ENCODE measurements at places on chromosomes 3 and 15. TPM values are rescaled to one million over a fixed set of nuclear protein-coding genes. Genes with fewer than 3 reads are reported as not detected.

Gene NOX5
- not detected for total RNA-seq

Gene TMEM266
- 6.2 TPM for total RNA-seq

- no peak for DNase-seq
These were observed 213.8 kb downstream of the NR2F2 start for GRCh38 chr15:96544162-96544756.

DNA sequence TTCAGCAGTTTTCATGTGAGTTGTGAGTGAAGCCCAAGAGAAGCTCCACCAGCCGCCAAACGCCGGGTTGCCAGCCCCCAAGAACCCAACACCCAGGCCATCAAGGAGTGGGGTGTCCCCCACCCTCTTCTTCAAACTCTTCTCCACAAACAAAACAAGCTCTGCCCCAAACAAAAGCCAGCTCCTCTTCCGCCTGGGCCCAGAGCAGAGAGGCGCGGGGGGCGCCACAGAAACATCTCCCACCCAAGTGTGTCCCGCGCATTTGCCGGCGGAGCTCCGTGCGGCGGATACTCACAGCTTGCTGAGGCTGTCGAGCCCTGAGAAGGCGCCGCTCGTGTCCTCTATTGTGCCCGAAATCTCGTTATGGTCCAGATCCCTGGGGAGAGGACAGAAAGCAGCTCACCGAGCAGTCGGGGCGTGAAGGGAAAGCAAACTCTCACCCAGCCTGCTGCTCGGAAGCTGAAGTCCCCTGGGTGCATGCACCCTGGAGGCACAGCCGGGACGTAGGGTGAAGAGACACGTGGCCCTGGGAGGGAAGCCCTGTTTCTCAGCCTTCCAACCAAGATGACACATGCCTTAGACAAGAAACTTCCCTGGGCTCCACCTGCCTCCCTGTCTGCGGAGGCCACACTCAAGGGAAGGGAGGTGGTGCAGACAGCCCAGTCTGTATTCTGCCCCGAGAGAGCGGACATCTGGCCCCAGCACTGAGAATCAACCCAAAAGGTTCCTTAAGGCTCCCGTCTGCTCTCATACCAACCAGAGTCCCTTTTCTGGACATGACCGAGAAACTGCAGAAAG, 95.7 kb downstream of the LRIG1 start:
- no peak for DNase-seq

Gene CLSTN2
- total RNA-seq: 0.32 TPM

DNA sequence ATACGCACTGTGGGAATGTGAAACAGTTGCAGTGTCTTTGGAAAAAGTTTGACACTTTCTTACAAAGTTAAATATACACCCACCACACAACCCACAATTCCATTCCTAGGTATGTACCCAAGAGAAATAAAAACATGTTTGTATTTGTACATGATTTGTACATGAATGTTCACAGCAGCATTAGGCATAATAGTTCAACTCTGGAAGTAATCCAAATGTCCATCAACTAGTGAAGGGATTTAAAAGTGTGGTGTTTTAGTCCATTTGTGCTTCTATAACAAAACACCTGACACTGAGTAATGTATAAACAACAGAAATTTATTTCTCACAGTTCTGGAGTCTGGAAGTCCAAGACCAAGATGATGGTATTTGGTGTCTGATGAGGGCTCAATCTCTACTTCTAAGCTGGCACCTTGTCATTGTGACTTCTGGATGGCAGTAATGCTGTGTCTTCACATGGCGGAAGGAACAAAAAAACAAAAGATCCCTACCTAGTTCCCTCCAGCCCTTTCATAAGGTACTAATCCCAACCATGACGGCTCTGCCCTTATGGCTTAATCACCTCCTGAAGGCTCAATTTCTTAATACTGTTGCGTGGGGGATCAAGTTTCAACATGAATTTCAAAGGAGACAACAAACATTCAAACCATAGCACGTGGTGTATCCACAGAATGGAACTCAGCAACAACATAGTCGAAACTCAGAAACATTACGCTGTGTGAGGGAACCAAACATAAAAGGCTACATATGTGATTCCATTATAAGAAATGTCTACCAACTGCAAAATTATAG, 120.5 kb downstream of the AQP9 start:
- no peak for DNase-seq

DNA sequence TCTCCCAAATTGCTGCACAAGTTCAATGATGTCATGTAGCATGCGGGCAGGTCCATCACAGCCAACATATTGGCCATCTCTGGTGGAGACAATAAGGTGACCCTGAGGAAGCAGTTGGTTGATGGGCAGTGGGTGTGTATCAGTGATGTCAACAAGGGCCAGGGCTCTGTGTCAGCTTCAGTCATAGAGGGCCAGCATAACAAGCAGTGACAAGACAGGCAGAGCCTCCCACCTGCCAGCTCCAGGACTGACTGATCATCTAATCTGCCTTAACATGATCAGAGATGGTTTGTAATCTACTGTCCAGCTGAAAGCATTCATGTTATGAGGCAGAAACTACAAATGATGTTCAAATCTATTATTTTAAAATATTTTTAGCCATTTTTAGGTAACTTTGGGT, 62.3 kb downstream of the GLB1 start:
- no peak for DNase-seq

- no peak for DNase-seq
These were observed 168.5 kb downstream of the MECOM start for GRCh38 chr3:169494982-169495381.

DNA sequence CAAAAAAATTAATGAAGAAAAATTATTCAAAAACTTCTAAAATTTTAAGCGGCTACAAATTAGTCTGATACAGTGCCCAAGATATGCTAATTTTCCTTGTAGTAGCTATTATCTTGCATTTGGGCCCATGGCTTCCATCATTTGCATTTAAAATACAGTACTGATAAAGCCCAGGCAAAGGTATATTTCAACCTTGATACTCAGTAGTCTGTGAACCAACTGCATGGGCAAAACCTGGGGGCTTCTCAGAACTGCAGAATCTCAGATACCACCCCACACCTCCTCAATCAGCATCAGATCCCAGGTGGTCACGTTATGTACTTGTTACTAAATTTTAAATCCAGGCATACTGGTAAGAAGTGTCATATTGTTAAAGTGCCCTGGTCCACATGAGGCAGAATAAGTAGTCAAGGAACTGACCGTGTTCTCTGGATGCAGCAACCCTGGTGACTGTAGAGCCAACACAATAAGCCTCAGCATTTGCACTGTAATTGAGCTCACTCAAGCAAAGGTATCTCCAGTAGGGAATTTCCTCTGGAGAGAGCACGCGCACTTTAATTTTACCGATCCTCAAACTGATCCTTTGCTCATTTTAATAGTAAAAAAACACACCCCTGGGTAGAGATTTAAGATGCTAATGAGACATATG, 31.9 kb downstream of the ZNF385D start:
- DNase-seq: no peak

GRCh38 chr3:172341482-172342059, 106.7 kb downstream of the GHSR start:
- DNase-seq: no peak

DNA sequence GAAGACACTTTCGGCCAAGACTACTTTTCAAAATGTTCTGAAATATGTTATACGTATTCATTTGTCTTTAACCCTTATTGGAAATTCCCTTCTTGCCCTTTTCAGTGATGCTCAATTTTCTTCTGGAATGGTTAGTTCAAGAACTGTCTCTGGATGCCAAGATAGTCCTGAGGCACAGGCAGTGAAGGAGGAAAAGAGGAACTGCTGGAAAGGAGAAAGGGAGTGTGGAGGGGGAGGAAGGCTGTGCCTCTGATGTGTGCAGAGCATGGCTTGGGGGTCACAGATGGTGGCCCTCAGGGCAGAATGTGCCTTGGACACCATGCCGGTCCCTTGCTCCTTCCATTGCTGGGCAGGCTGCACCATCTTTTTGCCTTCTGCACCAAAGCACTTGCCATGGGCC, 73.7 kb downstream of the CEP63 start:
- DNase-seq: no peak

GRCh38 chr3:56764904-56765547, 36.7 kb downstream of the ARHGEF3 start:
- no peak for DNase-seq

Gene DUSP7
- 16.2 TPM for total RNA-seq

GRCh38 chr3:108103886-108104797, 13.3 kb upstream of the CD47 start:
- no peak for DNase-seq

DNA sequence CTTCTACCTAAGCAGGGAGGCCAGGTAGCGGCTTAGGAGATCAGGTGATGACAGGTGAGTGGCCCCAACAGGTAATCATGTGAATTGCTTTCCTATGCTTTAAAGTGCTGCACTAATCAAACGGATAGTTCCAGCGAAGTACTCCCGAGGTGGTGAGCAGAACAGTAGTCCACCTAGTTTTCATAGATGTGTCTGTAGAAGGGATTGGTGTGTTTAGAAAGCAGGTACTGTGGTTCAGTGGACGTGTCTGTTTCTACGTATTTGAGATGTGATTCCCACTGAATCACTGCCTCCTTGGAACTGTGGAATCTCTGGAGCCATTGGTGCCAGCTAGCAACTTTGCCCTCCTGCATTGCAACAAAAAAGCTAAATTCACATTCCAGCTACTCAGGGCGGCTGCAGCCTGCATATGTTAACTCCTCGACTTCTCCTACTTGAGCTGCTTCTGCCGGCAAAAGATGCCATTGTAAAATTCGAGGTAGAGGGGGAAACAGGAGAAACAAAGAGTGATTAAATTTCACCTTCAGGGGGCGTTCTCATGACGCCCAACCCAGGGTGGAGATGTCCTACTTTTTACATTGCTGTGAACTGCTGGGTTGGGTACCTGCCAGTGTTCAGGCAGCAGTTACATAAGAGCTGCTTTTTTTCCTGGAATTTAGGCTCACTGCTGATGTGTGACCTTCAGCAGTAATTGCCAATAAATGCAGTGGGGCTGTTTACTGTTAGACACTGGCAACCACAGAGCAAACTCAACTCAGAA, 227.3 kb downstream of the ITPR1 start:
- DNase-seq: peak; percentile 28

DNA sequence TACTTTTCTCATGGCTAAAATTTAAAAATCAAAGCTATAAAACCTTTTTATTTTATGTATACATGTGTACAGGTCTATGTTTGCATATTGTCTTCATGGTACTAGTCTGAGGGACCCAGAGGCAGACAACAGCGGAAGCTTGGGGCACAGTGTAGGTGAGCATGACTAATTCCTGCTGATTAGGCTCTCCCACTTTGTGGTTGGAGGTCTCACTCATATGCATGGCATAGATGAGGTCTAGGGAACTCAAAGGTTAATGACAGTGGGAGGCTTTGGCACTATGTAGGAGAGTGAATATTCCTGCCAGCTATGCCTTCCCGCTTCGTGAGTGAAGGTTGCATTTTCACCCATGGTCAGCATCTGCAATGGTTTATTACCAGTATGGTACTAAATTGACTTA, 47.5 kb upstream of the AADACL2 start:
- no peak for DNase-seq

- no peak for DNase-seq
These were observed 259.8 kb downstream of the MAGI1 start for GRCh38 chr3:65778968-65779367.

DNA sequence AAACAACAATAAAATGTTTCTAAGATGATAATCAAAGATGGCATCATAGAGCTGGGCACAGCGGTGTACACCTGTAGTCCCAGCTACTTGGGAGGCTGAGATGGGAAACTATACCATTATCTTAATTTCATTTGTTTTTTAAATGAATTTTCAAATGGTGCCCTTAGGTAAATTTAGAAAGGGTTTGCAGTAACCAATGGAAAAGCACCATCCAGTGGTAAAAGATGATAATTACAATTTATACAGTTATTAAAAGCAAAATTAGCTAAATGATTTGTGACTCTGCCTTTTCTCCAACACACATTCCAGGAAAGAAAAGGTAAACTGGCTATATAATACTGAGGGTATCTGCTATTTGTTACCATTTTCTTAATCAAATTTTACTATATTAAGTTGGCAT, 14.4 kb upstream of the ANKRD28 start:
- no peak for DNase-seq

Measured in WTC11 (cell line).